ENCODE measurements at places on chromosomes 1 and 21.

DNA sequence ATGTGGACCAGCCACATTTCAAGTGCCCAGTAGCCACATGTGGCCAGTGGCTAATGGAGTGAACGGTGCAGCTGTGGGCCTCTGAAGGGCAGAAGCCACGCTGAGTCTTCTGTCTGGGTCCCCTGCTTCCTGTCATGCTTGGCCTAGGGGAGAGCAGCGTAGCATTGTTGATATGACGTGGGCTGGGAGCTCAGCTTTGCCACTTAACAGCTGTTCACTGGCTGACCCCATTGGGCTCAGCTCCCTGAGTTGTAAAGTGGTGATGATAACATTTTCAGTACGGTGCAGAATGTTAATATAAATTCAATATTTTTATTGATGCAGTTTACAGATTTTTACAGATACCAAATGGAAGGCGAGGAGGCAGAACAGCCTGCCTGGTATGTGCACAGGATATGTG lies 4.5 kb downstream of the PODN start:
- DNase-seq: no peak

GRCh38 chr1:147626291-147626690 lies 44.0 kb downstream of the ACP6 start:
- no peak for DNase-seq

DNA sequence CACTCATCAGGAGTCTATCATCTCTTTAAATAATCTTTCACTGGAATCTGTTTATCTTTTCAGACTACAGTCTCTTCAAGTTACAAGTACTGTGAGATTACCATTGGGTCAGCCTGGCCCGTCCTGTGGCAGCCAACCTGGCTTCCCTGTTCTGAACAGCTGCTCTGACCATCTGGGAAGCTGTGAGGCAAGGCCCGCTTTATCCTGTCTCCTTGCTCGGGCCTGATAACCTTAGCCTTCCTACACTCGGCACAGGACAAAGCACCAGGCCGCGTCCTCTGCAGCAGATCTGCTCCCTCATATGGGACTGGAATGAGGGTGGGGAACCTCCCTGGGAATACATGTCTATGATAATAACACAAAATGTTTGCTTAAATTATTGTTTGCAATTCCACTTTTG lies 113.3 kb downstream of the PTPN14 start:
- DNase-seq: no peak

GRCh38 chr1:203049077-203049476 lies 22.8 kb downstream of the PPFIA4 start:
- DNase-seq: no peak

- no peak for DNase-seq
These were observed 51.9 kb upstream of the RHOU start for GRCh38 chr1:228683428-228683827.

DNA sequence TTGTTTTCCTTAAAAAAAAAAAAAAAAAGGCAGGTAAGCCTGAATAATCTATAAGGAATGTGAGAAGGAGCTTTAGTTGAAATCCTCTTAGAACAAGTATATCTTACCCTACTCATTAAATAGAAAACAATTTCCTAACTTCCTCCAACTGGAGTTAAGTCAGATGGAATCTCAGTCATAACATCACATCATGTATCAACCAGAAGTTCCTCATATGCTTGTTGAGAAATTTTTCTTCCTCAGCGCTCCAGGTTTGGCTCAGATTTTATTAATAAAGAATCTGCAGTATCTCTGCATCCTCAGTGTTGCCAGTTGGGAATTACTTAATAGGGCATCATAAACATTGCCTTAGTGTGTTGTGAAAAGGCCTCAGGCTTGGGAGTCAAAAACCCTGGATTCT lies 37.6 kb downstream of the DUSP10 start:
- DNase-seq: no peak

DNA sequence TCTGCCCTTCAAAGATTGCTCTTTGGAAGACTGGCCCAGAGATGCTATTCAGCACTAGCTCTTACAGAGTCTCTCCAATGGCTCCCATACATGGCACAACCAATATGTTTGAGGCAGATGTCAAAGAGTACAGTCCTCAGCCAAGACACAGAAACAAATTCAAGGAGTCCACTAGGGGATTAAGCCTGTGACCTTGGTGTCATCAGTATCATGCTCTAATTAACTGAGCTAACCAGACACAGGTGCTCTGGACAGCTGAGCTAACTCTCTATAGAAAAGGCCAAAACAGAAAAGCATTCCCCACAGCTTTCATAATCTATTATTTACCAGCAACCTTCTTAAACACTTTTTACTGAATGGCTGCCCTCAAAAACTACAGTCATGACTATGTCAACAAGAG lies 666.0 kb upstream of the PLXNA2 start:
- no peak for DNase-seq
